ENCODE measurements at places on chromosomes 12 and 14. TPM values are rescaled to one million over a fixed set of nuclear protein-coding genes. Genes with fewer than 3 reads are reported as not detected.

Gene C12orf54
- not detected for total RNA-seq

Gene ZNF140
- 20.9 TPM for total RNA-seq

Gene AMDHD1
- total RNA-seq = 0.12 TPM

Gene DBX2
- not detected for total RNA-seq

Gene SLC2A14
- total RNA-seq = 0.11 TPM

Gene KCNA5
- total RNA-seq = not detected

Gene WASHC3
- total RNA-seq = 102 TPM

Gene MEG3
- total RNA-seq = 81.9 TPM

Gene ANO2
- total RNA-seq = under 0.01 TPM

Gene CEBPE
- total RNA-seq = not detected

Gene ACVRL1
- total RNA-seq = 12.5 TPM

Gene TCL1A
- 0.12 TPM for total RNA-seq

Gene DLK1
- total RNA-seq = not detected

Gene KRT79
- not detected for total RNA-seq

Gene SIX6
- total RNA-seq = not detected

Gene P2RX7
- 2.8 TPM for total RNA-seq

Gene EID3
- total RNA-seq = 21.5 TPM

Gene TESPA1
- not detected for total RNA-seq

Gene ASIC1
- total RNA-seq = 0.66 TPM

Gene AQP6
- 0.12 TPM for total RNA-seq

Gene MTRFR
- total RNA-seq = 12.9 TPM

Gene THAP2
- total RNA-seq = 3.1 TPM

Gene CD4
- total RNA-seq = 0.25 TPM

Gene SYCP3
- 0.11 TPM for total RNA-seq

Gene WSCD2
- total RNA-seq = not detected

Gene GZMH
- total RNA-seq = not detected
